ENCODE measurements at places on chromosomes 16 and 17.

GRCh38 chr16:56743840-56744239 is 13.9 kb downstream of the NUP93 start:
- DNase-seq, result no peak

- DNase-seq, result no peak
Measured at GRCh38 chr17:34368196-34368945, 5.3 kb upstream of the CCL1 start.

DNA sequence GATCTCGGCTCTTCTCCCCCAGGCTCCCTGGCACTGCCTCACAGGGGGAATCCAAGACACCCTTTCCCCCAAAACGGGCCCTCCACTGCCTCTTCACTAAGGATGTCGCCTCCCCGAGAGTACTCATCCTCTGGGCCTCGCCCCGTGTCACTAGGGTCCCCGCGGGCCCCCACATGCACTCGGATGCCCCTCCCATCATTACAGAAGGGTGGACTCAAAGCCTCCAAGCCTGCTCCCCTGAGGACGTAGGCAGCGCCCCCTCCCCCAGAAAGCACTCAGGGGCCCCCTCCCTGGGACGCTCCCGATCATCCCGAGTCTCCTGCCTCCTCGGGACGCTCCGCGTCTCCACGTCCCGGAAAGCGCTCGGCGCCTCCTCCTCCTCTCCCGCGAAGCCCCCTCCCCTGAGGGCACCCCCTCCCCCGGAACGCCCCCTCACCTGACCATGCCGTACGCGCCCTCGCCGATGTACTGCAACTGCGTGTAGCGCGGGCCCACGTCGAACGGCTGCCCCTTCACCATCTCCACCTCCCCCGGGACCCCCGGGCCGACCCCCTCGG is 338 bp downstream of the MAPK3 start:
- DNase-seq, result peak; percentile 62

- no peak for DNase-seq
Measured at GRCh38 chr17:74852237-74853047, 7.2 kb downstream of the GRIN2C start.

GRCh38 chr17:80353718-80354275 is 61.2 kb upstream of the ENDOV start:
- no peak for DNase-seq

GRCh38 chr17:4307179-4307930 is 43.6 kb upstream of the ANKFY1 start:
- DNase-seq, result no peak

DNA sequence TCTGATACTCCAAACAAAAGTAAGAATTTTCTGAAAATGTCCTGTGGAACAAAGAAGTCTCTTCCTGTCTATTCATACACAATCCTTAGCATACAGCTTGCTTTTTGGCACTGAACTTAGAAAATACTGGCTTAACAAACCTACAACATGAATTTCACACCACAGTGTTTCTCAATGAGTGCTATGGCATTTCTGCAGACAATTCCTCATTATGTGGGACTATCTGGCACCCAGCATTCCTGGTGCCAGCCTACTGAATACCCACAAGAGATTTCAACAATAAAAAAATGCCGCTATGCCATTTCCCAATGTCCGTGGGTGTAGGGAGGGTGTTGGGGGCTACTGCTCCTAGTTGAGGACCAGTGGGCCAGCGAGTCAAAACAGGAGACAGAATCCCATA is 62.1 kb downstream of the ZNF652 start:
- no peak for DNase-seq

GRCh38 chr17:10992106-10992880 is 154.4 kb upstream of the PIRT start:
- no peak for DNase-seq

DNA sequence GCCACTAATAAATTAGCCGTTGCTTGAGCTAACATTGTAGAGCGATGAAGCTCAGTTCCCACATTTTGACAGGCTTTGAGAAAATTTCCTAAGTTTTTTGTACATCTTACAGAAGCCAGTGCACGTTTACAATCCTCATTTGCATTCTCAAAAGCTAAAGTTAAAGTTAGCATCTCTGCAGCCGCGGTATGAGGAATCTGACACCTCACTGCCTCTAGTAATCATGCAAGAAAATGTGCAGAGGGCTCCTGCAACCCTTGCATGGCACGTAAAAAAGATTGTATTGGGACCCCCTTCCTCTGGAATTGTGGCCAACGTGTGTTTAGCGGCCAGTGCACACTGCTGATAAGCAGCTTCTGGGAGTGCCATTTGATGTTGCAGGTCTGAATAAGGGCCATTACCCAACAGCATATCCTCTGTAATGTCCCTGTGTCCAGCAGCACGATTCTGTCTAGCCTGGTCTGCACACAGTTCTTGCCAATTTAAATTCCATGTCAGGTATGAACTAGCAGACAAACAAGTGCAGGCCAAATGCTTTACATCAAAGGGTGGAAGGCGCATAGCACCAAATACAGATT is 12.4 kb upstream of the ZNF689 start:
- DNase-seq, result no peak

DNA sequence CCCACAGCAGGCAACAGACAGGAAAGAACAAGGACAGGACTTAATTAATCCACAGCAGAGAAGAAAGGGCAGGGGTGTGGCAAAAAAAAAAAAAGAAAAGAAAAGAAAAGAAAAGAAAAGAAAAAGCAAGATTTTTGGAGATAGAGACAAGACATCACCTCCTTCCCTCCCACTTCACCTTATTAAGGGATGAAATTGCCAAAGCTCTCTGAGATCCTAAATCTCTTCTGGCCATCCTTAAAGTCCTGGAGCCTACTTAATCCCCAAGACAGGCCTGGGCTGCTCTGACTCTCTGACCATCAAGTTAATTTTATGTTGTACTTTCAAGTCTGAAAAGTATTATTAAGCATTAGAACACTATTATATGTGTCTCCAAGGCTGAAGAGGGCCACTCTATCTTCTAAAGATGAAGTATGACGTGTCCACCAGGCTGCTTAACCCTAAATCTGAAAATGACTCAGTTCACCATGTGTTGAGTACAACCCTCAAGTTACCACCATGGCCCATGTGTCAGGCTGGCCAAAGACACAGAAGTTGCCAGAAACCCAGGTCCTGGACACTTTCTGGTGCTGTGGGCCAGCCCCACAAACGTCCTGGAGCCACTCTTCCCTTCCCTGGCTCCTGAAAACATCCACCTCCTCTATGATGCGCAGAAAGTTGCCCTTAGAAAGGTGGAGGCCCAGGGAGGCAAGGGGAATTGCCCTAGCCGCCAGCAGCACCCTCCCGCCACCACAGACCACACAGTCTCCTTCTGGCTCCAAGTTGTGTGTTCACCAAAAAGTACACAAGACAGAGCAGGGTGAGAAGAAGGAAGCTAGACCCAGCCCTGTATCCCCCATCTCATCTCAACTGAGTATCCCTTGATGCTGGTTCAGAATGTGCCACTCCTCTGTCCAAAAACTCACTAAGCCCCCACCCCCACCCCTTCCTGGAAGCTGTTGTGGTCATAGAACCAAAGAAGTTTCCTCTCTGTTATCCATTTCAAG is 2.7 kb downstream of the SOCS1 start:
- no peak for DNase-seq

DNA sequence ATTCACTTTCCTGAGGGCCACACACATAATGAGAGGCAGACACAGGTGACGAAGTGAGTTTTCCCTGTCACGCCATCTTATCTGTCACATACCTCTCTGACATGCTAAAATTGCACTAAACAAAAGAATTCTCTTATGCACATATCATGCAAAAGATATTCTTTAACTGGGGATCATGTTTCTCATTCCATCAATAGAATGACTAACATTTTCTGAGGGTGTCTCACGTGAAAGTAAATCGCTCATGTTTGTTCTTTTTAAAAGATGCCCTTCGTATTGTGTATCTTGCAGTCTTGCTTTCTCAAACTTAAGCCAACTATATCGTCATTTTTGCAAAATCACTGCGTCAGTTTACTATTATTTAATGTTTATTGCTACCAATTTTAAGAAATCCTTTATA is 306.4 kb downstream of the WWOX start:
- no peak for DNase-seq

DNA sequence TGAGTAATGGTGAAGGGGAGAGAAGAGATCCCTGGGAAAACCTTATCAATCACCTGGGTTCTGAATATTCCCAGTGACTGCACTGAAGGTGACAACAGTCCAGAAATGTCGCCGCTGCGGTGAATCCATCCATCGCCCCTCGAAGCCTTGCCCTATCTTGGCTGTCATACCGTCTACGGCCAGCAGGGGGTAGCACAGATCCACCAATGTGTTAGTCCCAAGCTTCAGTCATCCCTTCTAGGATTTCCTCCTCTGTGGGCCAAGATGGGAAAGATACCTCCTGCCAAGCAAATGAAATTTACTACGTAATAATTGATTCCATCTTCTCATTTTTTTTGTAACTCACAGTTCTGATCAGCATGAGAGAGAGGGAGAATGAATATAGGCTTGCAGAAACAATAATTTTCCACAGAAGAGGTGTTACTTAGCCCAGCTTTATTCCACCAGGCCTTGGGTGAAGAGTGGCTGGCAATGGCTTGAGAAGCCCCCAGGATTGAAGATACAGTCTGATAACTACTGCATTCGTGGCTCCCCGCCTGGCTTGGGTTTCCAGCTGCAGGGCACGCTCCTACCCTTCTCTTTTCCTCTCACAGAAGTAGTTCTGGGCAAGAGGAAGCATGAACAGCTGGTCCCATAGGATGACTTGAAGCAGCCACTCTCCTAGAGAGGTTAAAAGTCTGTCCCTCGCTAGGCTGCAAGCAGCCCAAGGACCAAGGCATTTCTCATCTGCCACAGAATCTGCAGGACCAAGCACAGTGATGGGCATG is 2.6 kb upstream of the FMNL1 start:
- peak; percentile 84 for DNase-seq

DNA sequence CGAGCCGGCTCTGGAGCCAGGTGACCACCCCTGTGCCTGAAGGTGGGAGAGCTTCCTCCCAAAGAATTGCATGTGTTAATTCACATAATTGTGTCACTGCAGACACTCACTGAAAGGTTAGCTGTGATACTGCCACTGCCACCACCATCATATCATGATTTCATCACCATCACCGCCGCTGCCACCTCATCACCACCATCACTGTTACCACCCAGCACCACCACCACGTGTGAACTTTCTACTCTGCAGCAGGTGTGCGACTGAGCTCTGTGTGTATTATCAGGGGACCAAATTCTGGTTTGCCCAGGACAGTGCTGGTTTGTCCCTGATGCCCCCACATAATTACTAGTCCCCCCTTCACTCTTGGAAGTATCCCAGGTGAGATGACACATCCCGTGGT is 15.2 kb downstream of the BCAR1 start:
- DNase-seq, result no peak

DNA sequence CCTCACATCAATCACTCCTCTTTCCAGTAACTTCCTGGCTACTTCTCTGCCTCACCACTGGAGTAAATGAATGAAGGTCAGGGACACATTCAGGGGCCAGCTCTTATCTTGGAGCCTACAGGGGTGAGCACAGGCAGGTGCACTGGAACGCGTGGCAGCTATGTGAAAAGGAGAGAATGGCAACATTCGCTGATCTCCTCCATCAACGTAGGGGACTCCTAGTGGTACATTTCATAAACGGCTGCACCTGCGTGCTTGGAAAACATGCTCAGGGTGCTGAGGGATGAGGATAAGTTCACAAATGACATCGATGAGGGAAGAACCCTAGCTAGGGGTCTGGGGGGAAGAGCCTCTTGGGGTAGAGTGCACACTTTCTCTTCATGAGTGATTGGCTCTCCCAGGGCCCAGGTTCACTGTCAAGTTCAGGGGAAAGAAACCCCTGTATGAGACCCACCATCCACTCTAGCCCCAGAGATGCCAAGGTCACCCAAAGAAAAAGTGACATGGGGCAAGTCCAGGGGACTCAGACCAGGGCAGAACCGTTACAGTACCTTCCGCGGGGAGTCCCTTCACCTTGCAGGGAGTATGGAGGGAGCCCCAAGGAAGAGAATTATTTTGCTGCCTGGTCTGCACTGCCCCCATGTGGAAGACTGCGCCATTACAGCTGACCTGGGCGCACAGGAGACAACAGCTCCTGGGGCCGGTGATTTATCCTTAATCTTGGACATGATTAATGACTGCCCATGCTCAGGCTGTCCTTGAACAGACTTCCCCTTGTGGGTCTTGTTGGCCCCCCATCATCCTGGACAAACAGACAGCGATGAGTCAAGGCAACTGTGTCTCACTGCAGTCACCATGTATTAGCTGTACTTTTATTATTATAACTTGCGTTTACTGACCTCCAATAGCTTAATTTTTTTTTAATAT is 30.1 kb downstream of the VAC14 start:
- no peak for DNase-seq

GRCh38 chr16:9908613-9909012 is 273.6 kb downstream of the GRIN2A start:
- DNase-seq, result no peak

DNA sequence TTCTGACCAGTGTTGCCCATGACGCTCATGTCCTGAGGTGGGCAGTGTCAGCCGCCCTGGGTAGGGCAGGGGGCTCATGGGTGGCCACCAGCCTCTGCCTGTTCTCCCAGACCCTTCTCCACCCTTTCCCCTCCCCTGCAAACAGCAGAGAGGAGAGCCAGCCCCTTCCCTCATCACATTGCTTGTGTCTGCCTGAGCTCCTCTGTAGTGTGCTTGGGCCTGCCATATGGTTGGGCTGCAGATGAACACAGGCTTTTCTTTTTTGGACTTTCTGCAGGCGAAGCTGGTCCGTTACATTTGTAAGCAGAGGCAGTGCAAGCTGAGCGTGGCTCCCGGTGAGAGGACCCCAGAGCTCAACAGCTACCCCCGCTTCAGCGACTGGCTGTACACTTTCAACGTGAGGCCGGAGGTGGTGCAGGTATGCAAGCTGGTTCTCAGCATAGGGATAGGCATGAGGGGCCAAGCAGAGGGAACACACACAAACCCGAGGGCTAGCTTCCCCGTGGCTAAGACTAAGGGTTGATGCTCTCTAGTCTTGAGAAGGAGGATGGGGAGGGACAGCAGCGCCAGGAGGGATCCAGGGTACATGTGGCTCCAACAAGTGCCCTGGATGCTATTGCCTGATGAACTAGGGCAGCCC is 80.6 kb upstream of the LGALS9 start:
- DNase-seq, result no peak

- no peak for DNase-seq
Measured at GRCh38 chr17:15409721-15410250, 57.6 kb downstream of the CDRT4 start.

DNA sequence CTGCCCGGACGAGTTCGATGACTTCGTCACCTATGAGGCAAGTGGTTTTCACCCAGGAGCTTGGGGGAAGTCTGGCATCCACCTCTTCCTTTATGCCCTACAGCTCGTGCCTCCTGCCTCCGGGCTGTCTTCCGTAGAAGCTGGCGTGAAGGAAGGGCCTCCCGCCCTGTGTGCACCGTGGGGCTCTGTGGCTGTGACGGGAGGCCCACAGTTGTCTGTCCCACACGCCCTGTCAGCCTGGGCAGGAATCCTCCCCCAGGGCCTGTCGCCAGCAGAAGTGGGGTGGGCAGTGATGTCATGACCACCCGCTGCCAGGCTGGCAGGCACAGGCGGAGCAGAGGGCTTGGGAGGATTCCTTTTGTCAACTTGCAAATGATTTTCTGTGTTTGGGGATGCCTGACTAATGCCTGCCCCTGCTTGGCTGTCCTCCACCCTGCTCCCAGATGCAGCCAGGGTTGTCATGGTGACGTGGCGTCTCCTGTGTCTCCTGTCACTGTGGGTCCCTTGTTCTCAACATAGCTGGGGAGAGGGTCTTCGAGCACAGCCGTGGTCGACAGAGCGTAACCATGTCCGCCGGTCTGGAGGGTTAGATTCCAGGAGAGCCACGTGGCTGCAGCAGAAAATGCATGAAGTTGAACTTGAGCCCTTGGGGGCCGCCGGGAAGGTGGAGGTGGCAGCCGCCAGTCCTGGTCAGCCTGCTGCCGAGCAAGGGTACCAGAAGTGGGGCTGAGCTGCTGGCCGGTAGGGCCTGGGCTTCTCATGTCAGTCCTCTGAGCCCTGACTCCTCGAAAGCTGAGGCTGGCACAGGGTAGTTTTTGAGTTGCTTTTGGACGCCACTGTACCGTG is 46.1 kb downstream of the RAB11FIP3 start:
- DNase-seq, result no peak

All from NCI-H345 (cell line).